Bronchus fibroblast of lung (primary cell): ENCODE measurements at places on chromosomes 16 and 17. TPM values are rescaled to one million over a fixed set of nuclear protein-coding genes. Genes with fewer than 3 reads are reported as not detected.

Gene SAMD14
- 1.0 and 1.8 TPM in 2 replicates for total RNA-seq

Gene MYCBPAP
- 0.59 and 1.2 TPM in 2 replicates for total RNA-seq

Gene IL17C
- not detected in 2 replicates for total RNA-seq

Gene TMEM204
- 12.9 and 13.6 TPM in 2 replicates for total RNA-seq

Gene ADAM11
- total RNA-seq: 0.45 and 0.50 TPM in 2 replicates

Gene C16orf96
- total RNA-seq: under 0.01 and 0.17 TPM in 2 replicates

Gene TPSG1
- not detected in 2 replicates for total RNA-seq

Gene NPLOC4
- total RNA-seq: 46.4 and 48.6 TPM in 2 replicates

Gene FZD2
- total RNA-seq: 44.7 and 44.9 TPM in 2 replicates

Gene MFSD6L
- not detected in 2 replicates for total RNA-seq

Gene MRPS34
- total RNA-seq: 155 TPM in 2 replicates

Gene CCL1
- not detected in 2 replicates for total RNA-seq

Gene SCIMP
- not detected in 2 replicates for total RNA-seq

Gene ZNF469
- 2.8 and 3.2 TPM in 2 replicates for total RNA-seq

Gene DHX58
- total RNA-seq: 4.3 and 5.2 TPM in 2 replicates

Gene PIGW
- 6.7 and 7.7 TPM in 2 replicates for total RNA-seq

Gene RAMP2
- total RNA-seq: 0.59 and 1.5 TPM in 2 replicates

Gene CEMP1
- total RNA-seq: not detected in 2 replicates
